ENCODE measurements at places on chromosomes 7 and 10. TPM values are rescaled to one million over a fixed set of nuclear protein-coding genes. Genes with fewer than 3 reads are reported as not detected.

- DNase-seq = no peak
Observed at GRCh38 chr7:150003304-150003810, 129.6 kb downstream of the ATP6V0E2 start.

DNA sequence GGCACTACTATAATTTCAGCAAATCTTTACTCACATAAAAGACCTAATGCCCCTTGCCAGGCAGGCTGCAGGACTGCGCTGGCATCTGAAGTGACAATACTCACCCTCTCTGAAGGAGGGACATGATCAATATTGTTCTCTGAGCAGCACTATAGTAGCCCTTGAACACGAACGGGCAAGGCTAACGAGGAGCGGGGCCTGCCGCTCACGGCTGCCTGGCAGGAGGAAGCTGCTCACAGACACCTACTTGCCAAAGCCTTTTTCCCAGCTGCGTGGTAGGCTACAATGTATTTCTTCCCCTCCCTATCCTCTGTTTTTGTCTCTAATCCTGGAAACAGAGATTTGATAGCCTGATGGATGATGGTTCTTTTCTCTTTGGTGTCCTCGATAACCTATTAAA, 19.9 kb downstream of the PUS7 start:
- DNase-seq = no peak

GRCh38 chr7:137878333-137878961, 31.7 kb upstream of the DGKI start:
- peak; percentile 96 for DNase-seq

- no peak for DNase-seq
Observed at GRCh38 chr7:110139056-110139455, 951.9 kb upstream of the LRRN3 start.

Gene LIPN
- total RNA-seq = 0.32 TPM

DNA sequence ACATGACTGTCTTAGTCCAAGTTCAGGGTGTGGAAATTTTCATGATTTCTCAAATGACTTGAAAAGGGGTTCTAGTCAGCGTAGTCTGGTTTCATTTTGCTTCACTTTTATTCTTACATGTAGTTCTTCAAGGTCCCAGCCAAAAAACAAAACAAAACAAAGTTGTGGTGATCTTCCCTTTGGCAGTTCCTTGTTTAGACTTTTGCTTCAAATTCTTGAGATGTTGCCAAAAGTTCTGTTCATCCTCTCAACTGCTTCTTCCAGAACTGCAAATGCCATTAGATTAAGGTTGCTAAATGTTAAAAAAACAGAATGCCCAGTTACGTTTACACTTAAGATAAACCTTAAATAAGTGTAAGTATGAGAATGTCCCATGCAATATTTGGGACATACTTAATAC, 370.8 kb upstream of the LRRTM3 start:
- DNase-seq = no peak
